ENCODE measurements at places on chromosomes 3 and 15. TPM values are rescaled to one million over a fixed set of nuclear protein-coding genes. Genes with fewer than 3 reads are reported as not detected.

Gene SERPINI1
- 1.4 TPM for total RNA-seq

DNA sequence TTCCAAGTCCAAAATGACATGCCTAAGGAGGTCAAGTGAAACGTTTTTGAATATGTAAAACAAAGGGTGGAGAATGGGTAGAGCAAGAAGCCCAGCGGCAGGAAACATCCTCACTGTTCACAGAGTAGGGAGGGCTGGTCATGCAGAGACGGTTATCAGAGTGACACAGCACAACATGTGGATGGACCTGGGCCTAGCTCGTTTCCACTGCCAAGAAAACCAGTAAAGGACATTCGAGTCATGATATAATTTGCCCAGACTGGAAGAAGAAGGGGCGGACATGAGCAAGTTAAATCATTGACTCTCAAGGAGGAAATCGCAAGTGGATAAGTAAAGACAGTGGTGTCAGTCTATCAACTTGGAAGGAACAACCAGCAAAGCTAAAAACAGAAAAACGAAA lies 89.3 kb downstream of the LRIG1 start:
- no peak for DNase-seq

Gene ITIH1
- total RNA-seq: not detected

Gene MOBP
- total RNA-seq: not detected

DNA sequence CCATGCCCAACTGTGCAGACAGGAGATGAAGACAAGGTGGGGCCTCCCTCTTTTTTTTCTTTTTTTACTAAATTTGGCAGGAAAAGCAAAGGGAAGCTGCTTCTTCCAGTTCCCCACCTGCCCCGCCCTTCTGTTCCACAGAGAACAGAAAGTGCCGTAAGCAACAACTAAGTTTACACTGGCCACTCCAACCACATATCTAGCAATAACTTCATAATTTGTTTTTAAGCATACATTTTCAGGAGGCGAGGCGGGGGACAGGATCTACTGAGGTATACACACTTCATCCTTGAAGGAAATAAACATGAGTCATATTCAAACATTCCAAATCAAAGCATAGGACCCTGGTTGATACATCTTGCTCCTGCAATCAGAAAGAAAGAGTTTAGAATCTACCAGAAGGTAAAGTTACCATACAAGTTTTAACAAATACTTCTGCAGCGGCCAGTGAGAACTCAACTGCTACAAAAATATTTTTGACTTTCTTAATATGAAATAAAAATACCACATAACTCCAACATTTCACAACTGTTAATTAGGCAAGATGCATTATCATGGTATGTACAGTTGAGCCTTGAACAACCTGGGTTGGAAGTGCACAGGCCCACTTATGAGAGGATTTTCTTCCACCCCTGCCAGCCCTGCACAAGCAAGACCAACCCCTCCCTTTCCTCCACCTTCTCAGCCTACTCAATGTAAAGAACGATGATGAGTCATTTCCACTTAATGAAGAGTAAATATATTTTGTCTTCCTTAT lies 50.7 kb downstream of the FOXP1 start:
- no peak for DNase-seq

Gene SLC28A1
- 0.30 TPM for total RNA-seq

GRCh38 chr15:72178976-72179585 lies 18.5 kb downstream of the GRAMD2A start:
- no peak for DNase-seq
